Astrocyte of the spinal cord (primary cell): ENCODE measurements at places on chromosomes 2 and 18.

DNA sequence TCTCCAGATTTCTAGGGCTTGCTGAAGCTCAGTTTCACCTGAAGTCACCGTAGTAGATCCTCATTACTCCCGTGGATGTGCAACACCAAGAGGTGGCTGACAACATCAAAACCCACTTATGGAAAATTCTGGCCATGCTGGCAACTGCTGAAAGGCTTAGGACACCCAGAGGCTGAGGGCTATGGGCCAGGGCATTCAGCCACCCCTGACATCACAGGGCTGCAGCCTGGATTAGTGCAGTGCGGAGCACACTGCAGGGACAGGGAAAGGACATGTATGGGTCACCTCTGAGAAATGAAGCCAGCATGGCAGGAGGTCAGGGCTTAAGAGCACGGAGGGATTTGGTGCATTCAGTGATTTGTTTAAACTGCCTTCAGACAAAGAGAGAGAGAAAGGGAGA, 300.6 kb downstream of the TDRD15 start:
- DNase-seq: no peak

- DNase-seq: no peak
Measured at GRCh38 chr2:99112617-99113016, 28.9 kb upstream of the C2orf15 start.

GRCh38 chr2:237282568-237283128, 131.3 kb downstream of the COL6A3 start:
- no peak for DNase-seq

DNA sequence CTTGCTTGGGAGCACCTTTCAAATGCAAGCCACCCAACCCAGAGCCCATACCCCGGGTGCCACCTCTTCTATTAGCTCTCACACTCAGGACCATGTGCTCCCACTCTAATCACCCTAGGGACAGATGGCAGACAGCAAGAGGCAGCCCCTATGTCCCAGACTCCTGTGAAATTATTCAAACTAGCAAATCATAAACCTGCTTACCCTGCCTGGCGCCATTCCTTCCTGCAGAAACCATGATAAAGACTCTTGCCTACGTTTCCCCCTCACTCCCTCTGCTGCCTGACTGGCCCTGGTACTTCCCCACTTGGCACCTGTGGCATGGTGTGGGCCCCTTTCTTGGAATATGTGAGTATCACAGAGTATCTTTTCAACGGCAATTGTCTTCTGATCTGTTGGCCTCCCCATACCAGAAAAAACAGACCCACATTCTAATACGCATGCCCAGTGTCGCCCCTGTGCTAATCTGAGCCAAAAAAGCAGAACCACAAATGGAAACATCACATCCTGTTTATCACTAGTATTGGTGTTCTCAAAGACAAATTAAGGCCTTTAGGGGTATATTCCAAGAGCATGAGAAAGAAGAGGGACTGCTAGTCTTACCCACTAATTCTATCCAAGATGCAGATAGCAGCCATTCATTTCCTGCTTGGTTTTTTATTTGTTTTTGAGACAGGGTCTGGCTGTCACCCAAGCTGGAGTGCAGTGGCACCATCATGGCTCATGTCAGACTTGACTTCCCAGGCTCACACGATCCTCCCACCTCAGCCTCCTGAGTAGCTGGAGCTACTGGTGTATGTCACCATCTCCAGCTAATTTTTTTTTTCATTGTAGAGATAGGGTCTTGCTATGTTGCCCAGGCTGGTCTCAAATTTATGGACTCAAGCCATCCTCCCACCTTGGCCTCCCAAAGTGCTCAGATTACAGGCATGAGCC, 44.1 kb upstream of the TTC39C start:
- DNase-seq: no peak

DNA sequence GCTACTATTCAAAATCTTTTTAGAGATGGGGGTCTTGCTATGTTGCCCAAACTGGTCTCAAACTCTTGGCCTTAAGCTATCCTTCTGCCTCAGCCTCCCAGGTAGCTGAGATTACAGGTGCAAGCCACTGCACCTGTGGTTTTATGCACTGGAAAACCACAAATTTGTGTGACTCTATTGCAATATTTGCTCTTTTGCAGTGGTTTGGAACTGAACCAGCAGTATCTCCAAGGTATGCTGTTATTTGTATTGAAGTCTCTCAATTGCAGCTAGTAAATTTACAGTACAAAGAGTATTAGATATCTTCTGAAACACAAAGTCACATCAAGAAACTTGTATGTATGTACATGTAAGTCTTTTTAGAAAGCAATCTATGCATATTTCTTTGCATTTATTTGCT, 46.2 kb downstream of the PPP4R1 start:
- DNase-seq: no peak

DNA sequence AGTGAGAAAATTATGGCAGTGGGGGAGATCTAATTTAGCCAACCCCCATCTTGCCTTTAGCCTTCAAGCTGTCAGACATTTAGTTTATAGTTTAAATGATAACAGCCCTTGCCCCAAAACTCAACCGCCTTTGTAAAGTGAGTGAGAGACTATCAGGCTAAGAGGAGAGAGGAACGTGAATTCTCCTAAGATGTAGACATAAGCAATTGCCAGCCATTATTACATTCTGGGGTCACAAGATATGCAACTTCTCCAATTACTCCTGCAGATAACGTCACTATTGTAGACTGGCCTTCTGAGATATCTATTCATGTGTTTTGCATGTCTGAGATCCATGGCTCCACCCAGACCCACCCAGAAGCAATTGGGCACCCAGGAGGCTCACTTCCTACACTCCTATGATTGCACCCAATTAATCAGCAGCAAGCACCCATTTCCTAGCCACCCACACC, 307.3 kb downstream of the NBAS start:
- no peak for DNase-seq

DNA sequence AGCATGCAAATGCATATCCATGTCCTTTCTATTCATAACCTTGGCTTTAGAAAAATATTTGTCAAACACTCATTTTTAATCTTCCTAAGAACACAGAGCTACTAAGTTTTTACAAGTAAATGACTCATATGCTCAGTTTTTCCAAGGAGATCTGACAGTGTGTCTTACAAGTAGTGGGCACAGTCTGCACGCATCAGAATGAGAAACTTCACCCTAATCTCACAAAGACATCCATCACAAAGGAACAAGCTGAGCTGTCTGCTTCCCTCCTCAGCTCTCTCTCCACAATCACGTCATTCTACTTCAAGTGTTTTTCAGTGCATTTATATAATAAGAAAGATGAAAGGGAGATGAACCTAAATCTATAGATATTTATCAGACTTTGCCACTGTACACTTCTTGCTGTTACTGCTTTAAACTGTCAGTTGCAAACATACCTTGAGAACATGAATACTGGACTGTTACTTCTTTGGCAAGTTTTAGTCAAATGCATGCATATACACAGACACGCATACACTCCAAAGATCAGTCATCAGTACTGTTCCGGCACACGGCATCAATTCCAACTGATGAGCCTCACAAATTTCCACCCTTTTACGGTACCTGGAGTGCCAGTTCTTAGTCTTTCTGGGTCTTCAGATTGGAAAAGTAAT, 75.7 kb downstream of the RBMS1 start:
- peak; percentile 86 for DNase-seq

- no peak for DNase-seq
Measured at GRCh38 chr2:64485331-64485730, 31.4 kb downstream of the LGALSL start.

DNA sequence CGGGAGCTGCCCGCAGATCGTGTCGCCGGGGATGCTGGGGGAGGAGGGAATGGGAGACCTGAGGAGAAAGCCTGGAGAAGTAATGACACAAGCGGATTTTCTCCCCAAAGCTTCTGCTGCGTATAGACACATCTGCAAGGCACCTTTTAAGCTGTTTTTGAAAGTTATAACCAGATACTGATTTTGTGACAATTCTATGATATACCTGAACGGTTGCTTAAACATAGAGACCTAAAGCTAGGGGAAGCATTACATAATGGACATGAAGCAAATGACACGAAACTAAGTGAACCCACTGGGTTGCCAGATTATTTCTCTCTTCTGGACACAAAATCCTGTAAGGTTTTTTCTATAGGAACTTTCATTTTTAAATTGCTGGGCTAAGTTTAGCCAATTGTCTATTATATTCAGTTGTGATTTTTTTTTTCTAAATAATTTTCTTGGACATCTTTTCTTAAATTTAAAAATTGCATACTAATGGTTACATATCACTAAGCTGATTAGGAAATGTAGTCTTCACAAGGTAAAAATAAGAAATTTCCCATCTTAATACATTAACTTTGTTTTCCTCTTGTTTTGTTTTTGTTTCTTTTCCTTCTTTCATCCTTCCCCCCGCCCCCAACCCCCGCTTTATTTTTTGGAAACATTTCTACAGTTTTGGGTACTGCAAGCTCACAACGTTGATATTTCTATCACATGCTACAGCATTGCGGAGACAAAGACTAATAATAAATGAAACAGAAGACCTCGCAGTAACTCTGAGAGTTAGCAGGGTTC, 1.3 kb downstream of the OSBPL6 start:
- no peak for DNase-seq

GRCh38 chr2:158043181-158043948, 58.3 kb upstream of the UPP2 start:
- no peak for DNase-seq

- no peak for DNase-seq
Measured at GRCh38 chr2:96202152-96202854, 6.3 kb downstream of the STARD7 start.

GRCh38 chr2:26414311-26414710, 12.6 kb downstream of the DRC1 start:
- DNase-seq: no peak
